ENCODE measurements at places on chromosomes 2 and 18. TPM values are rescaled to one million over a fixed set of nuclear protein-coding genes. Genes with fewer than 3 reads are reported as not detected.

- H3K4me3 ChIP-seq, result no peak overlapping the region
- DNase-seq, result no peak
- H3K36me3 ChIP-seq, result no peaks in the 10 kb centered on the region
- H3K4me1 ChIP-seq, result no peaks in the 10 kb centered on the region
- no peak overlapping the region for H3K27ac ChIP-seq
Observed at GRCh38 chr2:242051463-242051862, 181.9 kb downstream of the RTP5 start.

GRCh38 chr18:28691496-28691840 is 514.5 kb upstream of the CDH2 start:
- DNase-seq, result no peak
- no peaks in the 10 kb centered on the region for H3K4me1 ChIP-seq
- no peak overlapping the region for H3K4me3 ChIP-seq
- H3K36me3 ChIP-seq, result no peaks in the 10 kb centered on the region

- no peak overlapping the region for H3K27ac ChIP-seq
- no peaks in the 10 kb centered on the region for H3K4me1 ChIP-seq
- no peaks in the 10 kb centered on the region for H3K36me3 ChIP-seq
- H3K4me3 ChIP-seq, result no peak overlapping the region
- H3K27me3 ChIP-seq, result peaks cover 30% of the 10 kb centered on the region
- DNase-seq, result no peak
Observed at GRCh38 chr2:120422465-120423160, 76.7 kb downstream of the INHBB start.

GRCh38 chr2:195879153-195879552 is 189.5 kb downstream of the DNAH7 start:
- H3K27ac ChIP-seq, result no peak overlapping the region
- no peaks in the 10 kb centered on the region for H3K4me1 ChIP-seq
- H3K36me3 ChIP-seq, result no peaks in the 10 kb centered on the region

- H3K36me3 ChIP-seq, result no peaks in the 10 kb centered on the region
- H3K4me1 ChIP-seq, result no peaks in the 10 kb centered on the region
- no peak overlapping the region for H3K27ac ChIP-seq
- no peak for DNase-seq
Observed at GRCh38 chr2:171617981-171618380, 69.3 kb upstream of the DYNC1I2 start.

DNA sequence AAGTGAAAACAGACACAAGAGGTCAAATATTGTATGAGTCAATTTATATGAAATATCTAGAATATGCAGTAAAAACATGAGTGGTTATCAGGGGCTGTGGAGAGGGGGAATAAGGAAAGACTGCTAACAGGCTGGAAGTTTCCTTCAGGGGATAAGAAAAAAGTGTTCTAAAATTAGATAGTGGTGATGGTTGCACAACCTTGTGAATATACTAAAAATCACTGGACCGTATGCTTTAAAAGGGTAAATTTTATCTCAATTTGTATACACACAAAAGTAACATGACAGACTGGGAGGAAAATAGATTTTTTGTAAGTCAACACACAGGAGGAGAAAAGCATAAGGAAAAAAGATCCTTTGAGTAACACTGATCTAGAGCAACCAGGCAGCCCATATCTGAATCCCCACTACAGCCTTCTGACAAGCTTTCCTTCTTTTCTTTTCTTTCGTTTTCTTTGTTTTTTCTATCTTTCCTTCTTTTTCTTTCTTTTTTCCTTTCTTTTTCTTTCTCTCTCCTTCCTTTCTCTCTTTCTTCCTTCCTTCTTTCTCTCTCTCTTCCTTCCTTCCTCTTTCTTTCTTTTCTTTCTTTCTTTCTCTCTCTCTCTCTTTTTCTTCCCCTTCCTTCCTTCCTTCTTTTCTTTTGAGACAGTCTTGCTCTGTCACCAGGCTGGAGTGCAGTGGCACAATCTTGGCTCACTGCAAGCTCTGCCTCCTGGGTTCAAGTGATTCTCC is 95.4 kb downstream of the AAK1 start:
- peaks cover 36% of the 10 kb centered on the region for H3K4me1 ChIP-seq
- no peaks in the 10 kb centered on the region for H3K27me3 ChIP-seq
- no peak overlapping the region for H3K4me3 ChIP-seq
- H3K36me3 ChIP-seq, result no peaks in the 10 kb centered on the region

GRCh38 chr2:163213661-163214081 is 375.1 kb upstream of the KCNH7 start:
- no peak for DNase-seq
- H3K27ac ChIP-seq, result no peak overlapping the region
- H3K4me3 ChIP-seq, result no peak overlapping the region
- no peaks in the 10 kb centered on the region for H3K36me3 ChIP-seq
- no peaks in the 10 kb centered on the region for H3K4me1 ChIP-seq

DNA sequence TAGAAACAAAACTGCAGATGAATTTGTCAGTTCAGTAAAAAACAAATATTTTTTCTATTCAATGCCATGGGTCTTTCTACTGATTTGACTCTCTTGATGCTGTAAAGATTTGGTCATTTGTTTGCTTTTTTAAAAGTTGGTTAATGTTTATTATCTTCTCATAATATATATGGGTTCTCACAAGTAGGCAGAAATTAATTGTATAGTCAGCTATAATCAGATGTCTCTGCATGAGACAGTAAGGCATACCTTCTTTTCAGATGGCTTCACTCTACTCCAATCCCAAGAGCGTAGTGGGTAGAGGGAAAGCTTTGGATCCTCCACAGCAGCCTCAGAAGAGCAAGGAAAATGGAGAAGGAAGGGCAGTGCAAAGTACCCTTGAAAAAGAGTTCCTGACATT is 1202.9 kb upstream of the CELF4 start:
- peaks cover 6% of the 10 kb centered on the region for H3K36me3 ChIP-seq
- no peak for DNase-seq
- H3K27ac ChIP-seq, result no peak overlapping the region
- no peaks in the 10 kb centered on the region for H3K4me1 ChIP-seq
- H3K27me3 ChIP-seq, result no peaks in the 10 kb centered on the region

- no peak overlapping the region for H3K4me3 ChIP-seq
- H3K27me3 ChIP-seq, result no peaks in the 10 kb centered on the region
- no peak for DNase-seq
Observed at GRCh38 chr2:170966648-170967396, 37.8 kb downstream of the GORASP2 start.

GRCh38 chr2:168191955-168192785 is 55.2 kb downstream of the STK39 start:
- H3K4me1 ChIP-seq, result peaks cover 74% of the 10 kb centered on the region
- no peak for DNase-seq
- peak overlapping the region; percentile 68 for H3K4me3 ChIP-seq
- peak overlapping the region; percentile 90 for H3K27ac ChIP-seq
- H3K36me3 ChIP-seq, result peaks cover 5% of the 10 kb centered on the region

DNA sequence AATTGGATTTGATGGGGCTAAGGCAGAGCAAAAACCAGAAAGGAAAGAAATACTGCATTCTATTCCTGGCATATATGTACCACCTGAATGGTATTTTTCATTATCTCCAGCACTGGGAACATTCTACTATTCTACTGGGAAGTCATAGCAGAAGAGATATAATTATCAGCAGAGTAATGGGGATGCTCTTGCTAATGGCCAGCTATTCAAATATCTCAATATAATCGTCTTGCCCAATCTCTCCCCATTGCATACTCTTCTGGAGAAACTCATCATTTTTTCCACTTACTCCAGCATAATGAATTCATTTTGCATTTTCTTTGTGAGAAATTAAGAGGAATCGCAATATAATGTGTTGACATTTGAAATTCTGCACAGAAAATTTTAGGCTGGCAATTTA is 1794.7 kb upstream of the PIK3C3 start:
- no peak overlapping the region for H3K27ac ChIP-seq
- no peak for DNase-seq
- H3K27me3 ChIP-seq, result no peaks in the 10 kb centered on the region
- H3K36me3 ChIP-seq, result no peaks in the 10 kb centered on the region
- no peak overlapping the region for H3K4me3 ChIP-seq

DNA sequence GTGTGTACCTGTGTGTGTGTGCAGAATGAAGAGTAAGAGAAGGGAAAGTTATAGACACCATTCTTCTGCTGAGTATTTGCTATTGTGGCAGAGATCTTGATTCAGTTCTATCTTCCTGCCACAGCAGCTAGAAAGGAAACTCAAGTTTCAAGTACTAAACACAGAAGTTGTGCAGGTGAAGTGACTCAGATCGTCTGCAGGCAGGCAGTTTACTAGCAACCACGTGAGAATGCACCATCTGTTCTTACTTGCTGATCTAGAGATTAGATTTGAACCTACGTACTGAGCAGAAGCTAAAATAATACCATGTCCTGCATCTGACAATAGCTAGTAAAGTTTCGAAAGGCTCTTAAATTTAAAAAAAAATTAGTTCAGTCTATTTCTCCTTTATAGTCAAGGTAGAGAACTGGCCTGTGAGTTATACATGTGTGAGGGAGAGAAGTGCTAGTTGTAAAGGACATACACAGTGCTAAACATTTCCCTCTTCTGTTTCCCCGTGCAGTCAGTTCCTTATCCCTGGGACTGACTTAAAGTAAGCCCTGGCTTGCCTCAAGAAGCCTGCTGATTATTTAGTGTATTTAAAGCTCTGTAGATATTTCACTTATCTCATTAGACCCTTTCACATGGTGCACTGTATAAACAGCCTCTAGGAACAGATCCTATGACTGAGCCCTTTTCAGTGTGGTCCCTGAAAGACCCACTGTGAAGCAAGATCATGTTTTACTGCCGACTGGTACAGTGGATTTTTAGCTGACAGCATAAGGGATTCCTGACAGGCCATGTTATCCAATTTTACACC is 45.0 kb downstream of the SLC38A11 start:
- no peaks in the 10 kb centered on the region for H3K36me3 ChIP-seq
- H3K27me3 ChIP-seq, result no peaks in the 10 kb centered on the region
- DNase-seq, result no peak
- no peak overlapping the region for H3K27ac ChIP-seq
- no peaks in the 10 kb centered on the region for H3K4me1 ChIP-seq

- H3K27ac ChIP-seq, result peak overlapping the region; percentile 93
- DNase-seq, result no peak
- H3K4me1 ChIP-seq, result peaks cover 74% of the 10 kb centered on the region
- H3K36me3 ChIP-seq, result no peaks in the 10 kb centered on the region
- no peaks in the 10 kb centered on the region for H3K27me3 ChIP-seq
Observed at GRCh38 chr2:16661936-16662839, 3.4 kb downstream of the CYRIA start.

- no peak overlapping the region for H3K4me3 ChIP-seq
- no peaks in the 10 kb centered on the region for H3K36me3 ChIP-seq
- no peak overlapping the region for H3K27ac ChIP-seq
- no peaks in the 10 kb centered on the region for H3K27me3 ChIP-seq
Observed at GRCh38 chr2:235769046-235769445, 275.2 kb downstream of the AGAP1 start.

Gene CD207
- 1.1 TPM for total RNA-seq

Gene PHOSPHO2
- 2.6 TPM for total RNA-seq

Gene RTKN
- total RNA-seq, result 11.6 TPM

Gene NPHP1
- total RNA-seq, result 0.28 TPM

Gene AKAIN1
- not detected for total RNA-seq

Gene ITPRIPL1
- total RNA-seq, result 62.2 TPM

Gene PRKAG3
- total RNA-seq, result not detected

Data from natural killer cell treated with Interleukin-12 subunit alpha and Interleukin-12 subunit beta and Interleukin-15 and Interleukin-18, amount 100 ng/mL, for 72 hours (primary cell).